ENCODE measurements at places on chromosomes 5 and 9. TPM values are rescaled to one million over a fixed set of nuclear protein-coding genes. Genes with fewer than 3 reads are reported as not detected.

GRCh38 chr9:127224883-127225739, 39.5 kb upstream of the GARNL3 start:
- ATAC-seq, result peak; percentile 89

DNA sequence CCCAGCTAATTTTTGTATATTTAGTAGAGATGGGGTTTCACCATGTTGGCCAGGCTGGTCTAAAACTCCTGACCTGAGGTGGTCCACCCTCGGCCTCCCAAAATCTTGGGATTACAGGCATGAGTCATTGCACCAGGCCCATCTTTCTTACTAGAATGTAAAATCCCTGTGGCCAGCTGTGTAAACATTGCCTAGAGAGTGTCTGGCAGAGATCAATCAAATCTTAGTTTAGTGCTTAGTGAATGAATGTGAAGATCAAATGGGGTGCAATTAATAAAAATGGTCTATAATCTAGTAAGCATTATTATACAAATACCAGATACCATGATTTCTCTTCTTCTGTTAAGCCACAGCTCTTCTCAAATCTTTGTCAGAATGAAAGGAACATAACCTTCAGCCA, 289.9 kb downstream of the KCTD16 start:
- no peak for ATAC-seq

GRCh38 chr5:180866985-180867384, 5.9 kb upstream of the ZFP62 start:
- ATAC-seq, result no peak

DNA sequence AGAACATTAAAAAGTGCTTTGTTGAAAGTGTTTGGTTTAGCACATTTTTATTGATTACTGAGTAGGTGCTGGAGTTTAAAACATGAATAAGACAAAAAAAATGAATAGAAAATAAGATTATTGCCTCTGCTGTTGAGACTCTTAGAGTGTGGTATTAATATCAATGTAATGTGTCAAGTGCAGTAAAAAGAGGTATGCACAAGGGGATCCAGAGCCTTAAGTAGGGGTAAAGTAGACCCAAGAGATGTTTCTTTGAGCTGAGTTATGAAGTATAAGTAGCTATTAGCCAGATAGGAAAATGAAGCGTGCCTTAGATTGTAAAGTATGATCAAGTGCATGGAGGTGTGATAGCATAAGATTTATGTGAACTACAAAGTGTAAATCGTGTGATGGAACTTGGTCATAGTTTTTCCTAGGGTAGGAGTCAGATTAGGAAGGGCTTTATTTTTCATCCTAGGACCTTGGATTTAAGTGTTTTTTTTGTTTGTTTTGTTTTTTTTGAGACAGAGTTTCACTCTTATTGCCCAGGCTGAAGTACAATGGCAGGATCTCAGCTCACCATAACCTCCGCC, 45.2 kb downstream of the NSD1 start:
- ATAC-seq, result no peak

GRCh38 chr5:107058235-107058634, 612.5 kb downstream of the EFNA5 start:
- no peak for ATAC-seq

- ATAC-seq, result no peak
Observed at GRCh38 chr9:1794547-1795270, 220.4 kb upstream of the SMARCA2 start.

DNA sequence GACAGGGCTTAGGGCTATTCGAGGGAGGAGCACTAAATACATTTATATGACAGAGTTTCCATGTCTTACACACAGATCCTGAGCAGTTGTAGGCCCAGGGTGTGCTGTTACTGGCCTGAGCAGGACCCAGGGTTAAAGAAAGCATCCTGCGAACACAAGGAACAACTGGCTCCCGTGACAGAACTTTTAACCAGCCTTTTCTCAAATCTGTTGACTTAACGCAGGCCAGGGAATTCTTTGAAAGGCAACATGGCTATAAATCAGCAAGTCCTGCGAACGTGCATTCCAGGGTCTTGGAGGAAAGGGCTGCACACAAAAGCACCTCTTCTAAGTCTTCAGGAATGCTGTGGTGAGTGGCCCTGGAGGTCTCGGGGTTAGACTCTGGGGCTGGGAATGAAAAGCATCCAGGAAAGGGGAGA, 45.2 kb upstream of the ANKRD55 start:
- ATAC-seq, result no peak

GRCh38 chr9:127557466-127557869, 54.6 kb upstream of the STXBP1 start:
- no peak for ATAC-seq

- no peak for ATAC-seq
Observed at GRCh38 chr5:97095318-97095732, 47.1 kb downstream of the LIX1 start.

- ATAC-seq, result no peak
Observed at GRCh38 chr9:126707083-126707482, 93.4 kb downstream of the LMX1B start.

DNA sequence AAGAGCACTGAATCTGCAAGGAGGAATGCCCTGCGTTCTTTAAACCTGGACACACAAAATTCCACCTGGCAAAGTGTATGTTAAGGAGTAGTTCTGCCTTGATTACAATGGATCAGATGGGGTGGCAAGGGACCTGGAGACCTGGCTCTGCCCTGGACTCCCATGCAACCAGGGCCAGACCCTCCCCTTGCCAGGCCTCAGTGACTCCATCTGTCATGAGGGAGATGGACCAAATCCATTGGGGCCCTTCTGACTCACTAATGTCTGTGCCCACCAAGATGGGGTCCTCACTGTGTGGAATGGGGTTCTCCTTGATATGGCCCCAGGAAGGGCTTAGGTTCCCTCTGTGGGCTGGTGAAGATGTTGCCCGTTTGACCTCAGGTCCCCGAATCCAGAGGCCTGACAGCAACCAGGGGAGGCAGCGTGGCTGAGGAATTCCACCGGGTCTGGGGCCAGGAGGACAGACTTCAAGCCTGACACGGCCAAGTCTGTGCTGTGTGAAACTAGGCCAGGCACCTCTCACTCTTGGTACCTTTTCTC, 100.3 kb downstream of the PAX5 start:
- ATAC-seq, result no peak

DNA sequence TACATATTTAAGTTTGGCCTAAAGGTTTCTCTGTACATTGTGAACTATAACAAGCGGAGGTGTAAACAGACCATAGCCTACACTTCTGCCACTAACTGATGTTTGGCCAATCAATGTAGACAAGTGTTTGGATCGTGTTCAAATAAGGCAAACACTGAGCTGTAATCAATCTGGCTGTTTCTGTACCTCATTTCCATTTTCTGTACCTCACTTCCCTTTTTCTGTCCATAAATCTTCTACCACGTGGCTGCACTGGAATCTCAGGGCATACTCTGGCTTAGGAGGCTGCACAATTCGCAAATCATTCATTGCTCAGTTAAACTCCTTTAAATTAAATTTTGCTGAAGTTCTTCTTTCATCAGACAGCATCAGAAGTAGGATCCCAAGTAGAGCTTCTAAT, 140.9 kb downstream of the SLC25A46 start:
- no peak for ATAC-seq

- no peak for ATAC-seq
Observed at GRCh38 chr5:54526604-54527288, 9.2 kb downstream of the SNX18 start.

GRCh38 chr5:68369457-68370125, 154.0 kb downstream of the PIK3R1 start:
- ATAC-seq, result no peak

DNA sequence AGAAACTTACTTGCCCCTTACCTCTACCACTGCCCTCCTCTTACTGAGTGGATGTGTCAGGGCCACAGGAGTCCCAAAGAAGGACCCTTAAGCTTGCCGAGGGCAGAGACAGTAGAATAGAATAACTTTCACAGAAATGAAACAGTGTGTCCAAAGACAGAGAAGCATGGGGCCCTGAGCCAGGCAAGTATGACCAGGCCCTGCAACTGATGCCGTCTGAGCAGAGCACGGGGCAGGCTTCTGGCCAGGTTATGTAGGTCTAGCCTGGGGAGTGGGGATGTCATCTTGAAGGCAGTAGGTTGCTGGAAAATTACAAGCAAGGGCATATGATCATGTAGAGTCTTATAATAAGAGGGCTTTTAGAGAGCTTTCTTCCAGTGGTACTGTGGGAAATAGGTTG, 415.4 kb downstream of the KDM4C start:
- ATAC-seq, result no peak

- ATAC-seq, result no peak
Observed at GRCh38 chr5:31771500-31771899, 132.6 kb downstream of the PDZD2 start.

- no peak for ATAC-seq
Observed at GRCh38 chr9:108486831-108487230, 369.0 kb downstream of the ACTL7B start.

DNA sequence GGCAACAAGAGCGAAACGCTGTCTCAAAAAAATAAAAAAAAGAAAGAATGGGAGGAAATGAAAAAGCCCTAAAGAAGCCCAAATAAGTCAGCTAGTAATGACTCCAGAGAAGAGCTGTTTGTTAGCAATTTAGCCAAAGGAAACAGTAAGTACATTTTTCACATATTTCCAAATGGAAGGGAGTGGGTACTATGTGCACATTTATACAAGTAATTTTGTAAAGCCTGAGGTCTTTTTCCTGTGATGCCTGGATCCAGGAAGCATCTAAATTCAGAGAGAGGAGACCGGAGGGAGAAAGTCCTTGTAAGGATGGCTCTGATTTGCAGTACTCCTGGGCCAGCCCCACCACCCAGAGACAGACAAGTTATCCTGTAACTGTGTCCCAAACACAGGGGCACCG, 14.7 kb downstream of the FBP1 start:
- ATAC-seq, result no peak

DNA sequence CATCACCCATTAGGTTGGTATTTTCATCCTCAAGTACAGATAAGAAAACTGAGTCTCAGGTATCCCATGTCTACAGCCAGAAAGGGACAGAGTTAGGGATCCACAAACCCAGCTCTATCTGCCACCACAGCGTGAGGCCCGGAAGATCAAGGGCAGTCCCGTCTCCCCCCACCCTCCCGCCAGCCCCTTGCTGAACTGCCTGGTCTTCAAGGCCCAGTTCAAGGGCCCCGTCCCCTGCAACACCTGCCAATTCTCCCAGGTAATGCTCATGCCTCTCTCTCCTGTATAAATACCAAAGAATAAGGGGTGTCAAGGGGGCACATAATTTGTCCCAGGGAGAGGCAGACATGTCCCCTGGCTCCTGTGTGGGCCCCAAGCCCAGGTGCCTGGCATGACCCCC, 50.7 kb downstream of the AK8 start:
- ATAC-seq, result no peak

- peak; percentile 30 for ATAC-seq
Observed at GRCh38 chr5:1564182-1564748, 40.5 kb upstream of the LPCAT1 start.

- ATAC-seq, result no peak
Observed at GRCh38 chr9:83424831-83425230, 113.4 kb downstream of the FRMD3 start.

GRCh38 chr9:89952401-89952800, 347.6 kb downstream of the GADD45G start:
- ATAC-seq, result no peak

GRCh38 chr9:124855944-124856765, 2.9 kb downstream of the WDR38 start:
- no peak for ATAC-seq

GRCh38 chr9:126842977-126843799, 17.3 kb upstream of the ZBTB34 start:
- ATAC-seq, result no peak

DNA sequence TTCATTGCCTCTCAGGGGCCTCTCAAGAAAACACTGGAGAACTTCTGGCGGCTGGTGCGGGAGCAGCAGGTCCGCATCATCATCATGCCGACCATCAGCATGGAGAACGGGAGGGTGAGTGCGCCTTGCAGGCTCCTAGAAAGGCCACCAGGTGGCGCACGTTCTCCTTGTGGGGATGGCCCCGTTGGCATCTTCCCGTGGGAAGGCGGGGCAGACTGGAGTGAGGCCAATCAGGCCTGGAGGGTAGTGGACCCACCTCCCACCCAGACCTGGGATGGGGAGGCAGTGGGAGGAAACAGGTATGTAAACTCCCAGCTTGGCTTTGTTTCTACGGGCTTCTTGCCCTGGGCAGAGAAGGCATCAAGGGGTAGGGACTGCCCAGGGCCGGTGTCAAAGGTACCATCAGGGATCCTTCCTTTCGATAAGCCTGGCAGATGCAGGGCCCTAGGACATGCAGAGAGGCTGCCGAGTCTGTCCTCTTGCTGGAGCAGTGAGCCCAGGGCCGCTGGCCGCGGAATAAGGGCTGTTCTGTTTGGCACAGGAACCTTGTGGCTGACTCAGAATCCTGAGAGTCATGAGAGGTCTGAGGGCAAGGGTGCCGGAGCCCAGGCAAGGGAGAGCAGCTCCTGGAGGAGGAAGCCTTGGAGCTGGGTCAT, 18.9 kb upstream of the SPTLC1 start:
- peak; percentile 83 for ATAC-seq

- ATAC-seq, result no peak
Observed at GRCh38 chr5:157568720-157569119, 6.9 kb downstream of the ADAM19 start.

DNA sequence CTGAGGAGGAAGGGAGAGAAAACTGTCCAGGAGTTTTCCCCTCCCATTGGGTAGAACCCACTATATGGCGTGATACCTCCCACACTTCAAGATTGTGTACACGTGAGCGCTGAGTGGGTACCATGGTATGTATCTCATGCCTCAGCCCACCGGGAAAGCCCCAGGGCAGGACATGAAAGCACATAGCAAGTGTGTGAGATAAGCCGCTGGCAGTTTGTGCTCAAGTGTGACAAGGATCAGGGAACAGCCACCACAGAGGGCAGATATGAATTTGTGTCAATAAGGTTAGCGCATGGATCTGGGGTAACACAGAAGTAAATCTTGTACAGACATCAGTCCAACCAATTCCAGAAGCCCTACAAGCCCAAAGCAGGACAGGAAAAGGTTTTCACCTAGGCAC, 42.6 kb upstream of the NAA35 start:
- ATAC-seq, result no peak

DNA sequence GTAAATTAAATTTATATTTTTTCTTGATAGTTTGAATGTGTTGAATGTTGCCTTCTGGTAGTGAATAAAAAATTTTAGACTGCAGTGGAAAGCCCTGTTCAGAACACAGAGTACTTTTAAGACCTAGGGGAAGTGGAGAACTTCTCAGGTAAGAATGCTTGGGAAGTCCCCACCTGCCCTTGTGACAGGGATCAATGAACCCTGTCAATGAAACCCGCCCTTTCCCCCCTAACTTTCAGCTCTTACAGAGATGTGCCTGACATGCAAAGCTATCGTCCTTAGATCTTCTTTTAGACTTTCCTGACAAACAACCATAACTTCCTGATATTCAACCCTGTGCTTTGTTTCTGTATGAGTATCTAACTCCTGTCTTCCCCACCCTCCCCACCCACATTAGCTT, 562.7 kb downstream of the TLE4 start:
- no peak for ATAC-seq

- no peak for ATAC-seq
Observed at GRCh38 chr5:128681096-128681495, 143.1 kb upstream of the FBN2 start.

The ANKRD55 gene
- not detected for total RNA-seq

The EMB gene
- total RNA-seq, result 22.2 TPM

The BHMT2 gene
- 44.0 TPM for total RNA-seq

The CEL gene
- total RNA-seq, result 0.35 TPM

The DAB2 gene
- 43.9 TPM for total RNA-seq

The MAN1B1 gene
- 30.2 TPM for total RNA-seq

The LCN9 gene
- total RNA-seq, result not detected

The MLANA gene
- not detected for total RNA-seq

The CERT1 gene
- 43.0 TPM for total RNA-seq

The MYOT gene
- total RNA-seq, result 31.0 TPM

The ZNF883 gene
- total RNA-seq, result 1.2 TPM

The KCTD16 gene
- total RNA-seq, result 0.05 TPM

The SCGB3A2 gene
- total RNA-seq, result not detected

The AK8 gene
- total RNA-seq, result 0.69 TPM

The TRPM3 gene
- not detected for total RNA-seq

The PIGO gene
- 6.5 TPM for total RNA-seq
